IPS DF 19.7 (cell line): ENCODE measurements at places on chromosomes 3 and 15.

GRCh38 chr3:172224560-172225214 is 185.3 kb downstream of the FNDC3B start:
- no peak for DNase-seq

DNA sequence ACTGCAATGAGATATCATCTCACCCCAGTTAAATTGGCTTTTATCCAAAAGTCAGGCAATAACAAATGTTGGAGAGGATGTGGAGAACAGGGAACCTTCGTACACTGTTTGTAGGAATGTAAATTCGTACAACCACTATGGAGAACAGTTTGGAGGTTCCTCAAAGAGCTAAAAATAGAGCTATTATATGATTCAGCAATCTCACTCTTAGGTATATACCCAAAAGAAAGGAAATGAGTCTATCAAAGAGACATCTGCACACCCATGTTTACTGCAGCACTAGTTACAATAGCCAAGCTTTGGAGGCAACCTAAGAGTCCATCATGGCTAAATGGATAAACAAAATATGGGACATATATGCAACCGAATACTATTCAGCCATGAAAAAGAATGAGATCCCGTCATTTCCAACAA is 68.0 kb upstream of the HES1 start:
- no peak for DNase-seq

- DNase-seq, result no peak
Measured at GRCh38 chr3:147937341-147937740, 528.2 kb downstream of the ZIC1 start.

DNA sequence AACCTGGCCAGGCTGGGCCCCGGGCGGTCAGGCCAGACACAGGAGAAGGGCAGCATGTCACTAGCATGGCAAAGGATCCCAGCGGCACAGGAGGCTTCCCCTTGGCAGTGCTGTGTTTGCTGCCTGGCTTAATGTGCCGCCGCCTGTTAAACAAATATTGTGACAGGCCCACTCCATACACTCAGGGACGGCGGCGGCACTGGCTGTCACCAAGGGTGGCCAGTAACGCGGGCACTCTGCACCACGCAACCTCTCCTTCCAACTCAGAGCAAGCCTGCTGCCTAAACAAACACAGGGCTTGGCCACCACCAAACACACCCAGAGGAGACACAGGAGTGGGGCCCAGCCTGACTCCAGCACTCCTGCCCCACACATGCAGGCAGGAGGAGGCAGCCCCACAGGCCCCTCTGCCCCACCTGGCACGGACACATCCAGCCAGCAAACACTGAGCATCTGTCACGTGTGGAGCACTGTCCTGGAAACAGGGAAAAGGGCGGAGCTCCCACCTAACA is 48.0 kb downstream of the TPRA1 start:
- DNase-seq, result no peak

- DNase-seq, result no peak
Measured at GRCh38 chr3:179446501-179446900, 4.8 kb downstream of the GNB4 start.
